Esophagus mucosa (tissue), 1 donor: ENCODE measurements at places on chromosomes 6 and 20. TPM values are rescaled to one million over a fixed set of nuclear protein-coding genes. Genes with fewer than 3 reads are reported as not detected.
A peak's percentile ranks its signal among the peaks of the same experiment; 100 is the strongest.

- no peak for ATAC-seq
Observed at GRCh38 chr20:3195590-3196237, 8.8 kb downstream of the DDRGK1 start.

GRCh38 chr6:135701426-135701825 is 150.1 kb upstream of the PDE7B start:
- no peak for ATAC-seq

GRCh38 chr6:137867685-137868509 is 838 bp downstream of the TNFAIP3 start:
- peak; percentile 5 for ATAC-seq

DNA sequence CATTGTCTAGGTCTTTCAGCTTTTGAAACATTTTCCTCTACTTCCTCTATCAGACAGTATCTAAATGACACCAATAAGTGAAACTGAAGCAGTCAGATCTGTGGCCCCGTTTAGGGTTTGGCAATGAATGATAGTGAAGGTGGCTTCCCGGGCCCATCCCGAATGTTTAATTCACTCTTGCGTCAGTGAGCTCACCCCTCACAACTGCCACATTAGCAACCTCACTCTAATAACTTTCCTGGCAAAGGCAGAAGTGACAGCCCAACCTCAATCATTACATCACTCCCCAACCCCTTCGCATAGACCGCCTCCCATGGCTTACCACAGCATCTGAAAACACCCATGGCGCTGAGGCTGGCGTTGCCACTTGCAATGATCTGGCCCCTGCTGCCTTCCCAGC is 92.4 kb upstream of the CD83 start:
- no peak for ATAC-seq

GRCh38 chr6:170091639-170092579 is 199.0 kb downstream of the DLL1 start:
- ATAC-seq = no peak

DNA sequence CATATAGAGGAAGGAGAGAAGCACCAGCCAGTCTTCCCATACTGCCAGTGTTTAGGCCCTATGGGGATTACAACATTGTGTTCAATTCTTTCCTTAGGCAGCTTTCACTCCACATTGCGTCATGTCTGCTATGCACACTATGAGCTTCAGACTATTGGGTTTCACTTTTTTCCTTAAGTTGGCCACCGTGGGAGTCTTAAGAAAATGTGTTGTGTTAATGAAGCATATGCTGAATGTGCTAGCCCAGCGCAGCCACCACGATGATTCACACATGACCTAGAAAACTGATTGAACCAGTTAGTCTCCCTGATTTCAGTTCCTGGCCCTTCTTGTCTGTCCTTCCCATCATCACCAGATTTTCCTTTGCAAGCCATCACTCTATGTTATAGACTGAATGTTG is 21.5 kb downstream of the TUBB2B start:
- ATAC-seq = peak; percentile 76

- peak; percentile 56 for ATAC-seq
Observed at GRCh38 chr20:22584522-22584921, at the start of gene FOXA2. TSS of gene FOXA2 (minus strand) at chr20:22584572. CDS start at chr20:22584278, 294 bp downstream.

- ATAC-seq = no peak
Observed at GRCh38 chr6:94600636-94601035, 976.7 kb upstream of the MANEA start.

GRCh38 chr20:9062066-9062465 is 6.8 kb upstream of the PLCB4 start:
- peak; percentile 35 for ATAC-seq

DNA sequence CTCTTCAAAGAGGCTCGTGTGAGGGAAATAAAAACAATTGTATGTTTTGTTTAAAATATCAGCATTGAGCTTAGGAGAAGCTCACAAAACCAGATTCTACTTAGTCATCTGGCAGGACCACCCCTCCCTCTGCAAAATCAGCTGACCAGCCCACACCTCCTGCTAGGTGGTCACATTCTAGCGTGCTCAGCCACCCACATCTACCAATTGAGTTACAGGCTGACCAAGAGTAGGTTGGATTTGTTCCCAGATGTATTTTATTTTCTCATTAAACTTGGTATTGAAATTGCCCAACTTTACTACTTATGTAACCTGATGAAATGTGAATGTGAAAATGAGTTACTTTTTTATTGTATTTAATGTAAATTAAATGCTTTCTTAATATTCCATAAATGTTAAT is 56.2 kb downstream of the SLC22A2 start:
- no peak for ATAC-seq

DNA sequence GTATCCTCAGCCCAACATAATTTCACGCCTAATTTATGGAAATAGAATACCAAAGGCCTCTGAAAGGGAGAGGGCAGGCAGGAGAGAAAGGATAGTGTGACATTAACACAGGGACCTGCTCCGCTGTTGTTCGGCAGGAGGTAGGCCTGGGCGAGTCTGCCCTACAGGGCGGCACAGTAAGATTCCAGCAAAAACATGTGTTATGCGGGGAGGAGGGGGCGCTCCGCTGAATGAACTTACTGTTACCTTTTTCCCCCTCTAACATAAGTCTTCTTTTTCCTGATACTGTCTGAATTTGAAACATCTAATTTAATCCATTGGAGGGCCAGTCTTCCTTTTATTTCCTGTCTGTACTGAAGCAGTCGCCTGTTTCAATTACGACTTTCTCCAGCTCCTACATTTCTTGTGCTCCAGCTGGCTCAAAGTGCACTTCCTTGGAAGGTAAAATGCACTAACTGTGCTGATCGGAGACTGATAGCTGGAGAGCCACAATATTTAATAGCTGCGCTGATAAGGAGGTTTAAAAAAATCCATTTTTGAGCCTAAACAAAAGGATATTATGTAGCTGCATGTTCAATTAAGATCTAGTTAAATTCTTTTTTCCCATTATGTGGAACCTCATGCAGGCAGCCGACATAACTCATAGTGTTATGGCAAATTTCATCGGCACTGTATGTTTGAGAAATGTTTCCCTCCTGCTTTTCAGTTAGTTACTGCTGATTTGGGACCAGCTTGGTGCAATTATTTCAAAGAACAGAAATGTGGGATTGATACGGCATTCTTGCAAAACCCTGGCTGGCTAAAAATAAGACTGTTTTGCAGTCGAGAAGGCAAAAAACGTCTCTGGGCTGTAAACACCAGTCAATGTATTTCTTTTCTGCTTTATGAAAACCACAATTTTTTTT is 193.0 kb downstream of the FOXC1 start:
- no peak for ATAC-seq

DNA sequence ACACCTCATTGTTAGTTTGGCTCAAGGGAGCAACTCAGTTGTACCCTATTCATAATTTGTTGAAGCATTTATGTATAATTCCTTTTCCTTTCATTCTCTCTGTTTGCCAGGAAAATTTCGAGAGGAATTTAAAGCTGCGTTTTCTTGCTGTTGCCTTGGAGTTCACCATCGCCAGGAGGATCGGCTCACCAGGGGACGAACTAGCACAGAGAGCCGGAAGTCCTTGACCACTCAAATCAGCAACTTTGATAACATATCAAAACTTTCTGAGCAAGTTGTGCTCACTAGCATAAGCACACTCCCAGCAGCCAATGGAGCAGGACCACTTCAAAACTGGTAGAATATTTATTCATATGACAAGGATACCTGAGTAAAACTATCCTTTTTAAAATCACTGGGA is 45.2 kb upstream of the GFRAL start:
- no peak for ATAC-seq

GRCh38 chr6:11317885-11318771 is 85.7 kb upstream of the NEDD9 start:
- ATAC-seq = peak; percentile 83

- no peak for ATAC-seq
Observed at GRCh38 chr20:22578221-22579118, 5.9 kb downstream of the FOXA2 start.

DNA sequence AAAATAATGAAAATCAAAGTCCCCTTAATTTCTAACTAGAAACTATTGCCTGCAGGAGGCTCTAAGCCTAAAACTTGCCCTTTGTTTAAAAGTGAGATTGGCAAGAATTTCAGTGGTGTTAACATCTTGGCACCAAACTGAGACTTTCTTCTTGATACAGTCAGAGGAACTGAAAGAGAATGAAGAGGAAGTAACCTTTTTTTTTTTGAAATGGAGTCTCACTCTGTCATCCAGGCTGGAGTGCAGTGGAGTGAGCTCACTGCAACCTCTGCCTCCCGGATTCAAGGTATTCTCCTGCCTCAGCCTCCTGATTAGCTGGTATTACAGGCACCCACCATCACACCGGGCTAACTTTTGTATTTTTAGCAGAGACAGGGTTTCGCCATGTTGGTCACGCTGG is 3.6 kb downstream of the DOP1A start:
- peak; percentile 51 for ATAC-seq

GRCh38 chr20:46057856-46058598 is 29.0 kb downstream of the SLC12A5 start:
- ATAC-seq = peak; percentile 34

- no peak for ATAC-seq
Observed at GRCh38 chr6:100412872-100413271, 51.8 kb downstream of the SIM1 start.

- no peak for ATAC-seq
Observed at GRCh38 chr20:58021481-58021880, 207.0 kb downstream of the ANKRD60 start.

- no peak for ATAC-seq
Observed at GRCh38 chr20:54340206-54340605, 132.3 kb downstream of the PFDN4 start.

GRCh38 chr6:40634429-40634828 is 47.3 kb upstream of the LRFN2 start:
- no peak for ATAC-seq

DNA sequence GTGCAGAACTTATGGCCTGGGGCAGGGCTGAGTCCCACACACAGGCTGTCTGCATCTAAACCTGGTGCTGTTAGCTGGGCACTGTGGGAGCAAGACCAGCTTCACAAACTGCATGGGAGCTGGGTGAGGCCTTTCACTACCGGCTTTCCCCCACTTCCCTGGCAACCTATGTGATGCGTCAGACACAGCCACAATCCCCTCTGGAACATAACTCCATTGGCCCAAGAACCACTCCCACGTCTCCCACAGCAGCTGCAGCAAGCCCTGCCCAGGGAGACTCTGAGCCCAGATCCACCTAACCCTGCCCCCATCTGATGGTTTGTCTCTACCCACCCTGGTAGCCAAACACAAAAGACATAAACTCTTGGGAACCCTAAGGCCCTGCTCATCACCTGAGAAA is 9.3 kb downstream of the WDR27 start:
- ATAC-seq = peak; percentile 12

DNA sequence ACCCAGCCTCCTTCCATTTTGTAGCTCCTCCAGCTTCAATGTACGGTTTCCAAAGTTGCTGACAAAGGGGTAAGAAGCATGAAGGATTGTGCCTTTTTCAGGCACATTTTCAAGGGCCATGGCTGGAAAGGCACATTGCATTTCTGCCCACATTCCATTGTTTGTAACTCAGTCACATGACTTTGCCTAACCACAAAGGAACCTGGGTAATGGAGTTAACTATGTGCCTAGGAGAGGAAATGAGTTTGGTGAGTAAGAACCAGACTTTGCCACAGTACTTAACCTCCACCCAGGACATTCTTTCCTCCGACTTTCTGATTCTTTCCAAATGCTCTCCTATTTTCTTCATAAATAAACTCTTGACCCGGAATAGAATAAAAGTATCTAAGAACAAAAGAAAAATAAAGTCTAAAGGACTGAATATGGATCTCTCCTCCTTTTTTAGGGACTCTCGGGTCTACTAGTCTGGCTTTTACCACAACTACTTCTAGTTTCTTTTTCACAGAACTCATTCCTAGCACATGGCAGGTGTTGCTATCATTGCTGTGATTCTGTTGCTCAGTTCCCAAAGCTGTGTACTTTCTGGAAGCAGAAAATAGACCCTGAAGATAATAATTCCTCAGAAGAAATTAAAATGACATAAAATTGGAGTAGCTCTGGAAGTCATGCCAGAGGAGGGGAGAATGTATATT is 81.5 kb upstream of the ISM1 start:
- no peak for ATAC-seq

DNA sequence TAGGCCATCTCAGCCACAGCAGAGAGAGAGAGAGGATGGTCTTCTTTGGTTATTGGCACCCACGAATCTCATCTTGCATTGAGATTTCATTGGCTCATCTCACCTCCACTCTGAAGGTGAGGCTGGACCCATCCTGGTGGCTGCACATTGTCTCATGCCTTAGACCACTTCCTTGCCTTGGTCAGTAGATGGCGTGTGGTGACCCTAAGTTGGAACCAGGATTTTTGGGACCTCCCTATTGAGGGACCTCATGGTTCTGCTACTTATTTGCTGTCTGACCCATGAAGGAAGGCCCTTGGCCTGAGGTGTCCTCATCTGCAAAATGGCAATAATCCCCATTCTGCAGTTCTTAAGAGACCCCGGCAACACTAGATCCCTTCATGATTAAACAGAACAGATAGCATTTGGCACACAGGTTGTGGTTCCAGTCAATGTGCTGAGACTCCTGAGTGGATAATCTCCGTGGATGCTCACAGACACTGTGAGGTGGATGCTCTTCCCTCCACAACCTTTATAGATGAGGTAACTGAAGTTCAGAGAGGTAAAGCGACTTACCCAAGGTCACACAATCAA is 21.5 kb upstream of the AAR2 start:
- ATAC-seq = no peak

GRCh38 chr6:41200901-41201763 is at the start of gene TREML2:
TSS of gene TREML2 (minus strand) at chr6:41201149. CDS start at chr6:41201008, 141 bp downstream.
- ATAC-seq = peak; percentile 26

DNA sequence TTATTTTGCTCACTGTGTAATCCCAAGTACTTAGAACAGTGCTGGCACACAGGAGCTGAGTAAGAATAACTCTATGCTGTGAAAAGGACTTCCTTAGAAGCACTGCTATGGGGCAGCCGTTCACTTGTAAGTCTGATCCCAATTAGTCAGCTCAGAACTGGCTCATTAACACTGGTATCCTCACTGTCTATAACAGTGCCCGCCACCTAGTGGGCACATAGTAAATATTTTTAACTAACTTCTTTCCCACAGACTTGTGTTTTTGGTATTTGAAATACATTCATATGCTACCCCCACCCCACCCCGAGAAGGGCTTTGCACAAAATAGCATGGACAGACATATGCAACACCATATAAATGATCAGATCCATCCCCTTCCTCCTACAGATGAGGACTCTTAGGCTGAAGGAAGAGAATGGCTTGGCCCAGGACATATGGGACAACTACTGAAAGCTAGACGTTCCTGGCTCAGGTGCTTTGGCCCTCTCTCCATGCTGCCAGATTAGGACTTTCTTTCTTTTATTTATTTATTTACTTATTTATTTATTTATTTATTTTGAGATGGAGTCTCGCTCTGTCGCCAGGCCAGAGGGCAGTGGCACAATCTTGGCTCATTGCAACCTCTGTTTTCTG is 47.1 kb downstream of the DST start:
- peak; percentile 91 for ATAC-seq

GRCh38 chr20:58198901-58199355 is 29.5 kb downstream of the ANKRD60 start:
- no peak for ATAC-seq

GRCh38 chr6:48177786-48178185 is 66.8 kb upstream of the PTCHD4 start:
- no peak for ATAC-seq

The RHAG gene
- total RNA-seq = not detected

The MOCS1 gene
- 4.3 TPM for total RNA-seq

The ABRACL gene
- 36.4 TPM for total RNA-seq

The MYCT1 gene
- total RNA-seq = 1.6 TPM

The GPR6 gene
- not detected for total RNA-seq

The E2F1 gene
- total RNA-seq = 3.7 TPM

The HMGN4 gene
- 29.9 TPM for total RNA-seq

The FOXQ1 gene
- total RNA-seq = 10.0 TPM

The ZNF165 gene
- 3.0 TPM for total RNA-seq

The BHLHE23 gene
- not detected for total RNA-seq

The SLC22A1 gene
- 0.44 TPM for total RNA-seq
